ENCODE measurements at places on chromosomes 2 and 18. TPM values are rescaled to one million over a fixed set of nuclear protein-coding genes. Genes with fewer than 3 reads are reported as not detected.

DNA sequence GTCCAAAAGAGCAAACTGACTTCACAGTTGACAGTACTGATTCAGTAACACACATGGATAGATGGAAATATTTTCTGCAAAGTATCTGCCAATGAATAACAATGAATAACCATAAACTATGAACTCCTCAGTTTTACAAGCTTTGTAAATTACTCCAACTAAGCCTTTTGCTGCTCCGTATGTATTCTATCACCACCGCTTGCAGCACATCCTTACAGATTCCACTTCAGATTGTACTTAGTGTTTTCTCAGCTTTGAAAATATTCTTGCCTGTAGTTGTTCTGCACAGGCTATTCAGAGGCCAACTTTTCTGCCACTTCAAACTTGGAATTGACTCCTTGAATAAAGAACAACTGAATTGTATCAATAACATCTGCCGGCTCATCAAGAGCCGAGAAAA is 36.2 kb downstream of the TLK1 start:
- H3K36me3 ChIP-seq = no peaks in the 10 kb centered on the region
- H3K4me3 ChIP-seq = no peak overlapping the region
- H3K27me3 ChIP-seq = no peaks in the 10 kb centered on the region

DNA sequence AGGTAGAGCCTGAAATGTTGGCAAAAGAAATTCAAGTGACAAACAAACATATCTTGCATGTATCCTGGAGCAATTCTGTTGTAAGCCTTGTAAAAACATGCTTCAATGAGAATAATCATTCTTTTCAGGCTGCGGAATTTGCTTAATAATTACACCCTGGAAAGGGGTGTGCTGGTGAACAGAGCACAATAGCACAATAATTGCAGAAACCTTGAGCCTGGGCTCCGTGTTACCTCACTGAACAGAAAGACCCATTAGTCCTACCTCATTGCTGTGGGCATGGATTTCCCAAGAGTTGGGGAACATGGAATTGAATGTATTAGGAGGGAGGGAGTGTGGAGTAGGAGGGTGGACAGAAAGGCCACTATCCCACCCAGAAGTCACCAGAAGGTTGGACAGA is 168.0 kb upstream of the ALKAL2 start:
- DNase-seq = peak; percentile 29
- no peak overlapping the region for H3K27ac ChIP-seq

GRCh38 chr2:217652761-217653639 is 349.8 kb downstream of the TNS1 start:
- no peaks in the 10 kb centered on the region for H3K27me3 ChIP-seq
- peak overlapping the region; percentile 58 for H3K27ac ChIP-seq
- no peak for DNase-seq
- peaks cover 3% of the 10 kb centered on the region for H3K4me1 ChIP-seq
- no peaks in the 10 kb centered on the region for H3K36me3 ChIP-seq

- no peak overlapping the region for H3K4me3 ChIP-seq
- H3K27me3 ChIP-seq = no peaks in the 10 kb centered on the region
Observed at GRCh38 chr2:72937356-72937669, 20.0 kb downstream of the EMX1 start.

Gene RTP5
- not detected for total RNA-seq
